ENCODE measurements at places on chromosomes 6 and 20. TPM values are rescaled to one million over a fixed set of nuclear protein-coding genes. Genes with fewer than 3 reads are reported as not detected.

DNA sequence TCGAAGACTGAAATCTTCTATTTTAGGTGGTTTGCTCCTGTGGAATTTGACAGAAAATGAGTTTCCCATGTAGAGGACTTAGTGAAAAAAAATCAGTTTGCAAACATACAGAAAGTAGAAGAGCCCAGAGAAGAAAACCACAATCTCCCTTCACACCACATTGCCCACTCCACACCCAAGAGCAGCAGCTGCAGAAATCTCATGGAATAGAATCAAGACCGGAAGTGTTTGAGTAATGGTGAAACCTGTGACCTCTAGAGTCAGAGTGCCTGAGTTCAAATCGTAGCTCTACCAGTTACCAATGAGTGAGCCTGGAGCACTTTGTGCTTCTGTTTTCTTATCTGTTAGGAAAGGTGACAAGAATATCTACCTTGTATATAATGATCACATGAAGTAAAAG, 4.6 kb downstream of the SIRPG start:
- DNase-seq = no peak

- peak; percentile 86 for DNase-seq
Measured at GRCh38 chr6:108947114-108947854, 99.1 kb downstream of the ARMC2 start.

DNA sequence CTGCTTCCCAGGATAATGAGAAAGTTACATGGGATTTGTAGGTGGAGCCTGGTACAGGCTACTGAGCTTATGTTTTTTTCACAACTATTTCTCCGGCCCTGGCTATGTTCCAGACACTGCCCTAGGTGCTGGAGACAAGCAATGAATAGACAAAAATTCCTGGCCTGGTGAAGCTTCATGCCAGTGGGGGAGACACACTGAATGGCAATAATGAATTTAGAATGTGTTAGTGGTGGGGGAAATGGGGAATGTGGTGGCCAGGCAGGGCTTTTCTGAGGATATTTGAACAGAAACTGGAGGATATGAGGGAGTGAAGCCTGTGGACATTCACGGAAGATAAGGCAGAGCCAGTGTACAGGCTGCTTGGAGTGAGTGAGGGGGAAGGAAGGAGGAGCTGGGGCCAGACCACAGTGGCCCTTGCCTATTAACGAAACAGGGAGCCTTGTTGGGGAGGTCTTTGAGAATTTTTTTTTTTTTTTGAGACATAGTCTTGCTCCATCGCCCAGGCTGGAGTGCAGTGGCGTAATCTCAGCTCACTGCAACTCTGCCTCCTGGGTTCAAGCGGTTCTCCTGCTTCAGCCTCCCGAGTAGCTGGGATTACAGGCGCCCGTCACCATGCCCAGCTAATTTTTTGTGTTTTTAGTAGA, 6.6 kb downstream of the FOXS1 start:
- DNase-seq = no peak

DNA sequence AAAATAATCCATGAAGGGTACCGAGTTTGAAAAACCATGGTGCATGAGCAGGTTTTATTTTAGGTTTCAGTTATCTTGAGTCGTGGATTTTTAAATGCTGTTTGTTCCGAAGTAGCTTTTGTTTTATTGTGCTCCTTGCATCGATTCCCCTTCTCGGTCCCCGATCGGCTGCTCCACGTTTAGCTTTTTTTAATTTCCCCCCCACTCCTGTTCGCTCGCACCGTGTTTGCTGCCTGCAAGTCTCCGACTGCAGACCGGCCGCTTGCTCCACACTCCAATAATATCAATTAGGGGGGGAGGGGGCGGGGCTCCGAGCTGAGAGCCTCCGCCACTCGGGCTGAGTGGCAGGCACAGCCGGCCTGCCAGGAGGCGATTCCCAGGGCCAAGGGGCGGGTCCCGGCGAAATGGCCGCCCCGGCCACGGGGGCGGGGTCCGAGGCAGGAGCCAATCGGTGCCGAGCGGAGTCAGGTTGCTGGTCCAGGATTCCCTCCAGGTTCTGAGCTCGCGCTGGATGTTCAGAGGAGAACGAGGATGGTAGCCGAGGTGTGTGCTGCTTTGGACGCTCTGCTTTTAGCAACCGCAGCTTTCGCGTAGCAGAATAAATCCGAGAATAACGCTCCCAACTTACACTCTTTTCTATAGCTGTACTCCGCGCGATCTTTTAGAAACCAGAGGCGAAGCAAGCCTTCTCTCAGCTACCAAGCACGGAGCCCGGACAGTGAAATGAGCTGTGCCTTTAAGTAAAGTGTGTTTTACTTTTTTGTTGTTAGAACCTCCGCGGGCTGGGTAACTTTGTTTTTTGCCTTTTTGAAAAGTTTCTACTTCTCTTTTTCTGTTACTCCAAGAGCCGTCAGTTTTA, at the start of gene EPHA7:
Gene EPHA7, minus strand, starts transcription at position 256 of the 859 bp plus-strand sequence. Its CDS starts 218 bp downstream, at position 38.
- DNase-seq = peak; percentile 77

GRCh38 chr6:137206577-137206976, 12.6 kb downstream of the IFNGR1 start:
- DNase-seq = peak; percentile 41

GRCh38 chr6:143515061-143515760, 3.7 kb upstream of the FUCA2 start:
- DNase-seq = peak; percentile 75

DNA sequence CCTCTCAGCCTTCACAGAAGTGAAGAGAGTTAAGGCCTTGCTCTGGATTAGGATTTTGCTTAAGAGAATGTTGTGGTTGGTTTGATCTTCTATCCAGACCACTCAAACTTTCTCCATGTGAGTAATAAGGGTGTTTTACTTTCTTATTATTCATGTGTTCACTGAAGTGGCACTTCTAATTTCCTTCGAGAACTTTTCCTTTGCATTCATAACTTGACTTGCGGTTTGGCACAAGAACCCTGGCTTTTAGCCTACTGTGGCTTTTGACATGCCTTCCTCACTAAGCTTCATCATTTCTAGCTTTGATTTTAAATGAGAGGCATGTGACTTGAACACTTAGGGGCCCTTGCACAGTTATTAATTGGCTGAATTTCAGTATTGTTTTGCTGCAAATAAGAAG, 166.1 kb upstream of the OPRM1 start:
- no peak for DNase-seq

DNA sequence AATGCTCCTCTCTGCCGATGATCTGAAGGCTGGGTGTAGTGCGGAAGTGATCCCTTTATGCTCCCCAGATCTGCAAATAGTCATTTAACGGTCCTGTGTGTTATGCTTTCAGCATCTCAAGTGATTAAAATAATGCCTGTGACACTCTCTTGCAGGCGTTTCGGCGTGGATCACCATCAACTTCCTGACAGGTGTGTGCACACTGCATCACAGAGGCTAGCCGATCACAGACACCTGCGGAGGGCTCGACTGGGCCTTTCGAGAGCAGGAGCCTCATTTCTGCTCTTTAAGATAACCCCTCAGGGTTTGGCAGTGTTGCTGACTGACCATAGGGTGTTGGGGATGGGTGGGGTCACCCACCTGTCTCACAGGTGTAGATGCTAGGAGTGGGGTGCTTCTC, 20.0 kb downstream of the ENTPD6 start:
- DNase-seq = no peak

- DNase-seq = no peak
Measured at GRCh38 chr6:2659882-2660281, 90.8 kb downstream of the MYLK4 start.

- DNase-seq = no peak
Measured at GRCh38 chr20:45857882-45858216, 435 bp downstream of the ZSWIM3 start.

GRCh38 chr6:132482581-132482980, 30.3 kb downstream of the STX7 start:
- peak; percentile 44 for DNase-seq

DNA sequence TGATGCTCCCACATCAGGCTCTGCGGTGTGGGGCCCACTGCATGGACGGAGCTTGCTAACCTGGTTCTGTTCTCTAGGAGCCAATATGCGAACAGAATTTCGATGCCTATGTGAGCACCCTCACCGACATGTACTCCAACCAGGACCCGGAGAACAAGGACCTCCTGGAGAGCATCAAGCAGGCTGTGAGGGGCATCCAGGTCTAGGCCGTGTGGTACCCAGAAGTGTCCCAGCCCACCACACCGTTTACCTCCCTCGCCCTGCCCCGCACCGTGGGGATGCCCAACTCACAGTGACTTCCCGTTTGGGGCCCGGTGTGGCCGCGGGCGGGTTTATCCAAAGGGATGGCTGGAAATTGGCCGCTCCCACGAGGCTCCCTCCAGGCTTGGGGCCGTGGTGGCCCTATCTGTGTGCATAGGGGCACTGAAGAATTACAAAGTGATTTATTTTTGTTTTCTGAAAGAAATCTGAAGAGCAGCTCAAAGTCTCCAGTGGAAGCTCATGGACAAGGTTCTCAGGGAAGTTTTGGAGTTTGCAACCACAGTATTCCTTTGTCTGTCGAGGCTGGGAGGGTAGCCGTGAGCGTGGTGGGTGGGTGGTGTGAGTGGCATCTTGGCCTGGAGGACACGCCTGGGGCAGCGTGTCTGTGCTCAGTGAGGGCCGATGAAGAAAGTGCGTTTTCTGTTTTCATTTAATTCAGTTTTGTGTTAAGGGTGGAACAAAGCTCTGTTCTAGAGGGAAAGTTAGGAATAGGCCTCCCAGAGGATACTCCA, 15.1 kb upstream of the PCMTD2 start:
- no peak for DNase-seq

GRCh38 chr20:24646321-24646720, 176.9 kb downstream of the SYNDIG1 start:
- no peak for DNase-seq

GRCh38 chr20:35776513-35777101, 4.8 kb downstream of the PHF20 start:
- DNase-seq = peak; percentile 73

DNA sequence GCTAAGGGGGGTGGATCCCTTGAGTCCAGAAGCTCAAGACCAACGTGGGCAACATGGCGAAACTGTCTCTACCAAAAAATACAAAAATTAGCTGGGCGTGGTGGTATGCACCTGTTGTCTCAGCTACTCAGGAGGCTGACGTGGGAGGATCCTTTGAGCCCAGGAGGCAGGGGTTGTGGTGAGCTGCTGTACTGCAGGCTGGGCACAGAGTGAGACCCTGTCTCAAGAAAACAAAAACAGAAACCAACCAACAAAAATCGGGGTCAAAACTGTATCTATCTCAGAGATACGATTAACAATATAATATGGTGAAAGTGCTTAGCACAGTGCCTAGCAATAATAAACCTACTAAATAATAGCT, 20.7 kb upstream of the BCAS1 start:
- no peak for DNase-seq

- DNase-seq = peak; percentile 81
Measured at GRCh38 chr20:53547664-53548239, 45.9 kb downstream of the ZNF217 start.

GRCh38 chr6:74167976-74168375, 472.0 kb downstream of the CD109 start:
- peak; percentile 4 for DNase-seq

GRCh38 chr20:47914792-47915191, 129.5 kb upstream of the SULF2 start:
- no peak for DNase-seq

GRCh38 chr6:54315656-54316055, 7.4 kb downstream of the TINAG start:
- DNase-seq = no peak

DNA sequence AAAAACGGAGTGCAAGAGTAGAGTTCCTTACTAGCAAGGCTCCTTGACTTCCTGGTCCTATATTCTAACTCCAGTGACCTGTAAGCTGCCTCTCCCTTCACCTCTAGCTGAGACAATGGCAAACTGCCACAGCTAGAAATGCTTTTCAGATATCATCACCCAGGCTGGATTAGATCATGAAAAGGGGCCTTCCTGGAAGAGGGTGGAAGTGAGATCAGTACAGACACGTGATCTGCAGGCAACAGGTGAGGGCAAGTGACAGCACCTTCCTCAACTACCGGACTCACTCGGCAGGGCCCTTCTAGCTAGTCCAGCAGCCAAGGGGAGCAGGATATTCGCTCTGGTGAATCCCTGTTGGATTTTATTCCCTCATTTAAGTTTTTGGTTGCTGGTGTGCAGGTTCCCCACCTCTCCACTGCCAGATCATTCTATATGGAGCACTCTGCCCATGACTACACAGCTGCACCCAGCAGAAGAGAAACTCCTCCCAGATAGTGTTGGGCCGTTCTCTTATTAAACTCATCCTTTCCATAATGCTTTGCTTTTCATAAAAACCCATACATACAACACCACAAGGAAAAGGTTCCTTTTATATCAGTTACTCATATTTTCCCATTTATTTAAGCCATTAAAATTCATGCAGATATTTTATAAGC, 26.4 kb upstream of the FAM83C start:
- DNase-seq = peak; percentile 73

DNA sequence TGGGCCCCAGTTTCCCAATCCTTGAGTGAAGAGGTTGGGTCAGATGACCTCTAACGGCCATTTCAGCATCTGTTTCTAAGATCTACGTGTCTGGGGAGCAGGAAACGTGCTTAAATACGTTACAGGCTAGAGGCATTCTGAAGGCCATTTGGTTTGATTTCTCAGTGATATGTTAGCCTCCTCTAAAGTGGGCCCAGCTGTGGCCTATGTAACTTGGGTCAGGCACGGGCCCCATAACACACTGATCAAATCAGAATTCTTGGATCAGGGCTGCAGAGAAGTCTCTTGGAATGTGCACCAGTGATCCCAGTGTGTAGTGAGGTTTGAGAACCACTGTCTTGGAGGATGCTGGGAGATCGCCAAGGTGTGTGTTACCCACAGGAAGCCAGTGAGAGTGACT, 36.1 kb upstream of the TGM3 start:
- no peak for DNase-seq

DNA sequence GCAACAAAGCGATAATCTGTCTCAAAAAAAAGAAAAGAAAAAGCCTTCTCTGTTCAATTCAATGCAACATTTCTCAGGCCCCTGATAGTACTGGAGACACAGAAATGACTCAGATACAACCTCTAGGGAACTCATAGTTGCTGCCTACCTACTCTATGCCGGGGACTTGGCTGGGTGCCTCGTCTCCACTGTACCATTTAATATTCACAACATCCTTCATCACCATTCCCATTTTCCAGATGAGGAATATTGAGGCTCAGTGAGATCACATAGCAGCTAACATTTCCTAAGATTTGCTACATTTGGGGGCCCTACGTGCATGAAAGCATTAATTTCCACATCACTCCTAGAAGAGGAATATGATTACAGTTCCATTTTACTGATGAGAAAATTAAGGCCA, 7.5 kb downstream of the NOL4L start:
- DNase-seq = peak; percentile 40

DNA sequence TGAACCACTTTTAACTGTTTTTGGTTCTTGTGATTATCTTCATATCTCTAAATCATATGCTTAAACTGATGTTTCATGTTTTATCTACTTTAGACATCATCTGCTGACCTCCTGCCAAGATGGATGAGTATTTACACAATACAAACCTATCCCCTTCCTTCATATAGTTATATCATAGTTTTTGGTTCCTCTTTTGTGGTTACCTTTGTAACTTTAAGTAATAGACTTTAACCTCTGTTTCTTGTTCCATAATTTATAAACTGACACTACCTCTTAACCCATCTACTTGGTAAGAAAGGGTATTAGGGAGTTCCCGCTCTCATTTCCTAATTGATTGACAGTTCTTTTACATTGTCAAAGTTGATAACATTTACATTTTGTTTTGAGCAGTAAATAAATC, 11.9 kb downstream of the PCMT1 start:
- no peak for DNase-seq

GRCh38 chr6:124517339-124517738, 444.9 kb upstream of the RNF217 start:
- DNase-seq = no peak

TRIM40 gene
- total RNA-seq = not detected

PREX1 gene
- 3.5 TPM for total RNA-seq

PACSIN1 gene
- total RNA-seq = not detected

TXLNB gene
- 0.36 TPM for total RNA-seq

SCRT2 gene
- total RNA-seq = not detected

CDK19 gene
- 17.8 TPM for total RNA-seq

ITCH gene
- total RNA-seq = 37.5 TPM

SEL1L2 gene
- total RNA-seq = not detected

BICRAL gene
- total RNA-seq = 15.8 TPM
